Stimulated activated CD4-positive, alpha-beta T cell treated with anti-CD3 and anti-CD28 coated beads, Interleukin-15, amount 100 ng/mL, for 1 hour (primary cell): ENCODE measurements at places on chromosomes 5 and 9.

DNA sequence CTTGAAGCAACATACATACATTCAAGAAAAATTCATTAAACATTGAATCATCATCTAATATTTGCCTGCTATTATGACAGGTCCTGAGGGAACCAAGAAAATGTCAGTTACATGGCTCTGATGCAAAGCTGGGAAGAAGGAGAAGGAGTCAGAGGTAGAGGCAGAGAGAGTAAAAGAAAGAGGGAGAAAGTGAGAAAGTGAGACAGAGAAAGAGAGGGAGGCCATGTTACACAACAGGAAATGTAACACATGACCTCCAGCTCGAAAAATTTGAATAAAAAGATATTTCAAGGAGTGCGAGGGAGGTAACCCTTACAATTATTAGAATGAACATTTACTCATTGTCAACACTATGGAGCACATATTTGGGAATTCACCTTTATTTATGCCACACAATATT is 189.7 kb downstream of the PDE4D start:
- no peak for DNase-seq

GRCh38 chr9:104091708-104092107 is 2.4 kb upstream of the SMC2 start:
- no peak for DNase-seq

DNA sequence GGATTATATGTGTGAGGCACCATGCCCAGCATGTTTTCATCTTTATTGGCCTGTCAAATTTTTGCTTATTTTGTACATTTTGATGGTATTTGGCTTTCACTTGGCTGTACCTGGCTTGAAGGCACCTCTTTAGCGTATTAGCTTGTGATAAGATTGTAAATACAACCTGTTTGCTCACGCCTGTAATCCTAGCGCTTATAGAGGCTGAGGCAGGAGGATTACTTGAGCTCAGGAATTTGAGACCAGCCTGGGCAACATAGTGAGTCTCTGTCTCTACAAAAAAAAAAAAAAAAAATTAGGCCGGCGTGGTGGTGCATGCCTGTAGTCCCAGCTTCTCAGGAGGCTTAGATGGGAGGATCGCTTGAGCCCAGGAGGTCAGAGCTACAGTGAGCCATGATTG is 11.3 kb downstream of the SEC24A start:
- no peak for DNase-seq

DNA sequence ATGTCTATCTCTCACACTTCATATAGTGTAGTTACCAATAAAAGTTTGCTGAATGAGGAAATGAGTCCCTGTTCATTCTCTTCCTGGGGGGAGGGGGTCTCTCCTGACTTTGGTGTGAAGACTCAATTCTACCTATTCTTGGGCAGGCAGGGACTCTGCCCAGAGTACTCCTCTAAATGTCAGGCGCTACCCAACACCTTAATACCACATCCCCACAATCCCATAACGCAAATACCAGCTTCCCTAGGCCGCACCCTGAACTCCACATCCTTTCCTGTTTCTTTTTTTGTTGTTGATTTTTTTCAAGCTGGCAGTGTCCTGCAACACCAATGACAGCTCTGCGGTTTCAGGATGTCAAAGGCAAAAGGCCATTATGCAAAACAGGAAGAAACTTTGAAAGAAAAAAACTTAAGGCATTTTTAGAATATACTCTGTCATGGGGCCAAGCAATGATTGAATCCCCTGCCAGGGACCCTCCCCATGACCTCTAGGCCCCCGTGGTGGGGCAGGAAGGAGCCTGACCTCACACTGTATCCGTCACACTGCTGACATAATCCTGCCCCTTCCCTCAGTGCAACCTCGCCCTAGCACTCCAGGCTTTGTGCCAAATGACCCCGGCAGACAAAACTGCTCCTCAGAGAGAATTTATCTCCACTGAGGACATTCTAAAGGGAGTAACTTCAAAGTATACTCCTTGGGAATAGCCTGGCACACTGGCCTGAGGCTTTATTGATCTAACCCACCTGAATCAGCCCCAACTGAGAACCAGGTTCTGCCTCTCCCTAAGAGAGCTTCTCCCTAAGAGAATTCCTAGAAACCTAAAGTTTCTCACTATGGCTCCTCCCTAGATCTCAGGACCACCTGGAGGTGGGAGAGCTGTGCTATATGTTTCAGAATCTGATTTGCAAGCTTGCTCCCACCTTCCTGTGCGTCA is 8.0 kb downstream of the B4GALT1 start:
- no peak for DNase-seq

- DNase-seq, result no peak
These were observed 40.3 kb upstream of the SLC12A7 start for GRCh38 chr5:1152156-1152555.

DNA sequence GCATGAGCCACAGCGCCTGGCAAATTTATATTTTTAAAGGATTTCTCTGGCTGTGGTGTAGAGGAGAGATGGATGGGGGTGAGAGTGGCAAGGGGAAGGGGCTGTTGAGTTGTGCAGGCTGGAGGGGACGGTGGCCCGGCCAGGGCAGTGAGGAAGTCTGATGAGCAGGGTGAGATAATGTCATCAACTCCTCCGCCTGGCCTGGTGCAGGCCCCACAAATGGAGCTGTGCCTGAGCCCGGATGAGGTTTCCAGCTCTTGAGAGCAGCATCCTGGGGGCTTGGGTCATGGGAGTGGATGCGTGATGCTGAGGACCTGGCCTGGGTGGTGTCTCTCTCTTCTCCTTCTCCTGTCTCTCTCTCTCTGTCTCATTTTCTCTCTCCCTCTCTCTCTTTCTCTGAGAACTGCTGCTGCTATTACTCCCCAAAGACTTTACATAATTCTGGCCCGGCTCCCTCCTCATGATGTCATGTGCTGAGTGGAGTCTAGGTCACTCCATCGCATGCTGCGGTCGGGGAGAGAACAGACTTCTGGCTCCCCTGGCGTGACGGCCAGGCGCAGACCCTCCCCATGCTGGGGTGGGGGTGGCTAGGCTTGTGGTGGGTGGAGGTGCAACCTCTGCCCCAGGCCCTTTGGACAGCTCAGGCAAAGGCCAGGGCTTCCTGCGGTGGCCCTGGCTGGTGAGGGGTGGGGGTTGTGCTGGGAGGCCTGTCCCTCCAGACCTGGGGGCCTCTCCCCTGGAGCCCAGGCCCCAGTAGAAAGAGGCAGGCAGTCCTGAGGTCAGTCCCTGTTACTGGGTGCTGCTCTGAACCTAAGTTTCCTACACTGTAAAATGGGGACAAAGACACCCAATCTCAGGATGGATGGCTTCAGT is 26.4 kb downstream of the FGF18 start:
- DNase-seq, result no peak

DNA sequence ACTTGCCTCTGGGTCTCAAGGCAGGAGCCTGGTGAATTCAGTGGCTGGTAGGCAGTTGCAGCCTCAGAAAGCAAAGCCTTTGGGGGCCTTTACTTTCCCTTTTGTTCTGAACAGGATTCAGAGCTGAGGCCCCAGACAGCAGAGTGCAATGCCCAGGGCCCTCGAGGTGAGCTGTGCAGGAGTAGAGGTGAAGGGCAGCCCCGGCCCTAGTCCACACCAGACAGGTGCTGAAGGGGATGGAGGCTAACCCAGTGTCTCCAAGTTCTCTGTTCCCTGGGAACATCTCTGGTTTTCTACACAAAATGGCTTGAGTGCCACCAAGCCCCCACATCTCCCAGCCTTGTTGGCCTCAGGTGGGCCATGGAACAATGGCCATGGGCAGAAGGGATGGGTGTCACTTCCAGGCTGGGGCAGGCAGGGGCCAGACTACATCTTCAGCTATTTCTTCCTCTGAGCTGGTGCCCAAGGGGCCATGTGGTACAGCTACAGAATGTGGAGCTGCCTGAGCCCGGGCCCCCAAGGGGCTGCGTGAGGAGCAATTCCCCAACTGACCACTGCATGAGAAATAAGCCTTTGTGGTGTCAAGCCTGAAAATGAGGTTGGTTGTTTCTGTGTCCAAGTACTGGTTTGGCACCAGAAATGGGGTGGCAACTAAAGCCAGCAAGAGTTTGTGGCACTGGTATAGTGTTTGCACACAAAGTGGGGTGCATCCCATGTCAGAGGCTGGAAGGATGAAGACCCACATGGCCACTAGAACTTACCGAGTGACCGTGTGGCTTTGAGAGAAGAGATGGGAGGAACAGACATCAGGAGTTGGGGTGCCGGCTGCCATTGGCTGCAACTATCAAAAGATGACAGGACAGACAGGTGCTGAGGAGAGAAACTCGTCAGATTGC is 57.8 kb downstream of the BARX1 start:
- no peak for DNase-seq

GRCh38 chr5:5246736-5247135 is 106.6 kb downstream of the ADAMTS16 start:
- DNase-seq, result no peak

GRCh38 chr5:126274763-126275125 is 148.5 kb upstream of the GRAMD2B start:
- no peak for DNase-seq
